ENCODE measurements at places on chromosomes 1 and 21.

- no peak for DNase-seq
These were observed 261.4 kb upstream of the C1orf174 start for GRCh38 chr1:4161366-4162006.

DNA sequence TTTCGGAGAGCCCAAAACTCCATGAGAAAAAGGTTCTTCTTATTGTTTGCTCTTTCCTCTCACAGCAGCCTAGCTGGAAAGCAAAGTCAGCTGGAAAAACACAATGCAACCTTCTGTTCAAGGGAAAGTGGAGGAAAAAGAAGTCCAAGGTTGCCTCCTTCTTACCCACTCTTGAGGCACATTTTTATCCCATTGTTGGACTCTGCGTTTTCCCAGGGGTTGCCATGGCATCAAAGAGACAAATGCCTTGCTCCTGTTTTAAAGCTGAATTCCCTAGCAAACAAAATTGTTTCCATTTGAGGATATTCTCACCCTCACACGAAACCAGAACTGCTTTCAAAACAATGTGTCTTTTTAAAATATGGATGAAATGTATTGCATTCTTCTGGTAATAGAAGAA, 45.1 kb upstream of the PALMD start:
- DNase-seq: no peak

DNA sequence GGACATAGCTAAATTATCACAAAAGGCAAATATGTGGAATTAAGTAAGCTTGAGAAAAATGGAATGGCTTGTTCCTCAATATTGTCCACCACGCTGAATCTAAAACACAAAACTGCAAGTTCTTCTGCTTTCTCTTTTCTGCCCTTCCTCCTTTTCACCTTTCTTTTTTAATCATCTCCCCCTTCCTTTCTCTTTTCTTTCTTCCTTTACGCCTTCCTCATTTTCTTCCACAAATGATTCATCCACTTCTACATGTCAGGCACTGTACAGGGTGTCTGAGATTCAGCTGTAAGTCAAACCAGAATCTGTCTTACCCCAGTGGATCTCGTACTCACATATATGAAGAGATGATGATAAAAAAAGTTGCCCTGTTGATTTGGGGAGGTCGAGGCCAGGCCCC, 1182.5 kb downstream of the MRPL39 start:
- DNase-seq: no peak

DNA sequence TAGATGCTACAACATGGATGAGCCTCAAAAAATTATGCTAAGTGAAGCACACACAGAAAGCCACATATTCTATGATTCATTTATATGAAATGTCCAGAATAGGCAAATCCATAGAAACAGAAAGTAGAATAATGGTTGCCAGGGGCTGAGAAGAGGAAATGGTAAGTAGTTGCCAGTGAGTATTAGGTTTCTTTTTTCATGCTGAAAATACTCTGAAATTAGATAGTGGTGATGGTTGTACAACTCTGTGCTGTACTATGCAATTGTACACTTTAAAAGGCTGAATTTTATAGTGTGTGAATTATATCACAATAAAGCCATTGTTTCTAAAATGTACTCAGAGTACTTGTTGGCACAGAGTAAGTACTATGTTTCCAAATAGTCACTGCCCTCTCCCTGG, 15.5 kb upstream of the GFI1 start:
- no peak for DNase-seq

- DNase-seq: no peak
These were observed 67.5 kb downstream of the UROD start for GRCh38 chr1:45079533-45079932.

DNA sequence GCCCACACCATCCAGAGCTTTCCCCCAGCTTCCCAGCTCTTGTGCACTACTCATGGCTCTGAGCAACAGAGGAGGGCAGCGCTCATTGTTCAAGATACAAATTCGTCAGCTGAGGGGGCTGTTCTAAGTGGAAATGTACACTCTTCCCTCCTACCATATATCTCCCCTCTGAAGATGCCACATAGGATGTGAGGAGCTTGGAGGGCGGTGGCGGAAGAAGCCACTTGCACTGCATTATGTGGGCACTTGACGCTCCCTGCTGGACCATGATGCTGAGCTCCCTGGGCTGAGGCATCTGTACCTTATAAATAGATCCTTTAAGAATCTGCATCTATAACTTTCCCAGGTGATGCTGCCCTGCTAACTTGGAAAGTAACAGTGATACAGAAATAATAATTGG, 477.6 kb upstream of the DEPDC1 start:
- no peak for DNase-seq

DNA sequence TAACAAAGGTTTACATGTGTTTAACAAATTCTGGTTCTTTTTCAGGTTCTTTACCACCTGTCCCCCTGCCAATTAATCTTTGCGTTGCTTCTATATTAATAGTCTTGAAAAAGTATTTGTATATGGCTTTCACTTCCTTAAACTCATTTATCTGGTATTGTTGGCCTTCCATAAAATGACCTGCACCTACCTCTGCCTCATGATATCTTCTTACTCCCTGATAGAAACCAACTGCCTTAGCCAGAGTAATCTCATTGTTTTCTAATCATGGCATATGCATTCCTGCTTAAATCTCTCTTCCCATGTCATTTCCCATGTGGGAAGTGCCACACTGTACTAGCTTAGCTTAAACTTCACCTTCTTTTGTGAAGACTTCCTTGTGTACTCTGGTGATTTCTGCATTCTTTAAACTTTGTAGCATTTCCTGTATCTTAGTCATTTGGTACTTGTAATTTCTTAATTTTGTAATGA, 8.7 kb downstream of the SMG7 start:
- no peak for DNase-seq

DNA sequence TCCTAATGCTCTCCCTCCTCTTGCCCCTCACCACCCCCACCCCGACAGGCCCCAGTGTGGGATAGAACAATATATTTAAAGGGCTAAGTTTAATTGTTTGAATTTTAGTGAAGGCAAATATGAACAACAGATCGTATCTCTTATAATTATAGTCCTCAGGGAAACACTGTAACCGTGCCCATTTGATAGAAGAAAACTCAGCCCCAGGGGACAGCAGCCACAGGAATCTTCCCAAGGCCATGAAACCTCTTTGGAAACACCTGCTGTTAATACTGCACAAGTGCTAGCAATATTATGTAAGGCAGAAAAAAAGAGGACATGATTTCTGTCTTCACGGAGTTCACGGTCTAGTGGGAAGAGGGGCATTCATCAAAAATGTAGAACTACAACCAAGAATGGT, 142.2 kb downstream of the URB2 start:
- no peak for DNase-seq

- DNase-seq: no peak
These were observed 17.4 kb downstream of the WDR4 start for GRCh38 chr21:42861848-42862400.

DNA sequence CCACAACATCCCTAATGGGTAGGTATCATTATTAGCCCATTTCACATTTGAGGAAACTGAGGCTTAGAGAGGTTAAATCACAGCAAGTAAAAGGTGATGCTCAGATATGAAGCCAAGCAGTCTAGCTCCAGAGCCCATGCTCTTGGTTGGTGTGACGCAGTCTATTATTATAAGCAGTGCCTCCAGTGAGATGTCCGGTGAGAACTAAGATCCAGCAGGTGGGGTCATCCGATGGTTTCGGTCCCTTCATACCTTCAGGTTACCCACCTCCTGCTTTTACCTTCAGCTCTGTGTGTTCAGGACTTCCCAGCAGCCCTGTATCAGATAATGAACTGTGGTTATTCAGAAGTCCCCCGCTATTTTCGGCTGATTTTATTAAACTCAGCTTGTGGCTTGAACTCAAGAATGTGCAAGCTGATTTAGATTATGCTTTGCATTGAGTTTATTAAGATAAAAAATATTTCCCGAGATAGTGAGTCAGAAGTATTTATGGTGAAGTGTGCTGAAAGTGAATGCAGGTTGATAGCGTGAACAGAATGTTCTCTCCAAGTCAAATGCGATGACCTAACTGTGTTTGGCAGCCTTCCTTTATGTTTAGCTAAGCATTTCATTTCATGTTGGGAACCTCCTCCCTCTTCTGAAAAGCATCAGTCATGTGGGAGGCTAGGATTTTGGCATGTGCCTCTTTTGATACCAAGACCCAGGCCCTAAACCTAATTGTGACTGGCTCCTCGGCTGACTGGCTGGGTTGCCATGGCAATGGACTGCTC, 160.9 kb upstream of the UBE2U start:
- no peak for DNase-seq

DNA sequence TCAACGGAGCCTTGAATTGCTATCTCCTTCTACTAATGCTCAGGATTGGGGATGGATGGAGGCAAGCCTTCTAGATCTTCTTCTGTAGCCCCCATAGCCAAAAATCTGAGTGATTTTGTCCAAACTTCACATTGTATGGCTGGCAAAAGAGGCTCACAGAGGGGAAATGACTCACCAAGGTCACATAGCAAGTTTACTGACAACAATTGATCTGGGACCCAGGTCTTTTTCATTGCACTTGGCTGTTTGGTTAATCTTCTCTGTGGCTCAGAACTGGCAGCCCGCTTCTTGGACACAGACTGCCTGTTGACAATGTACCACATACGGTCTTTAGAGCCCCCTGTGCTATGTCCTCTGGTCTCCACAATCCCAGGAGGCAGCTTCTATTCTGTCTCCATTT, 3.0 kb upstream of the LACTBL1 start:
- DNase-seq: no peak

GRCh38 chr1:113370868-113371267, 19.4 kb upstream of the MAGI3 start:
- DNase-seq: no peak

- no peak for DNase-seq
These were observed 113.4 kb downstream of the PTBP2 start for GRCh38 chr1:96834986-96835385.

- DNase-seq: no peak
These were observed 205.1 kb upstream of the EDN2 start for GRCh38 chr1:41689558-41689981.

DNA sequence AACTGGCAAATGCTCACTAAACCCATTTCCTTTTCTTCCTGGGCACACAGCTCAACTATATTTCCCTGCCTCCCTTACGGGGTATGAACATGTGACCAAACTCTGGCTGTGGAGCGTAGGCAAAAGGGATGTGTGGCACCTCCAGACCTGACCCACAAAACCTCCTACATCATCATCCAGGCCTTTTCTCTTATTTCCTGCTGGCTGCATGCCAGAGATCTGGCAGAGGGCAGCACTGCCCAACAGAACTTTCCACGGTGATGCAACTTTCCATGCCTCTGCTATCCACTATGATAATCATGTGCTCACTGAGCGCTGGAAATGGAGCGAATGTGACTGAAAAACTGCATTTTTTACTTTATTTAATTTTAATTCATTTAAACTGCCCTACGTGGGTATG, 99.6 kb upstream of the CACNA1E start:
- DNase-seq: no peak

- no peak for DNase-seq
These were observed 5.2 kb downstream of the INKA2 start for GRCh38 chr1:111733992-111734341.

DNA sequence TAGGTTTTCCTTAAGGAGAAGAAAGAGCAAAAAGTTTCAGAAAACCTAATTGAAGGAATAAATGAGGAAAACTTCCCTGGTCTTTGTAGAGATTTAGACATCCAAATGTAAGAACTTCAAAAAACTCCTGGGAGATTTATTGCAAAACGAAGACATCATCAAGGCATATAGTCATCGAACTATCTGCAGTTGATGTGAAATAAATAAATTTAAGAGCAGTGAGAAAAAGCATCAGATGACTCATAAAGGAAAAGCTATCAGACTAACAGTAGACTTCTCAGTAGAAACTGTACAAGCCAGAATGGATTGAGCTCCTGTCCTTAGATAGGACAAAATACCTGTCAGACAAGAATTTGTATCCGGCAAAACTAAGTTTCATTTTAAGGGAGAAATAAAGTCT, 569.4 kb upstream of the ADAMTS5 start:
- no peak for DNase-seq

- peak; percentile 57 for DNase-seq
These were observed 188.5 kb downstream of the TGFBR3 start for GRCh38 chr1:91697416-91697815.

GRCh38 chr1:23167353-23168078, 1.1 kb downstream of the LUZP1 start:
- peak; percentile 45 for DNase-seq

- DNase-seq: no peak
These were observed 156.3 kb downstream of the SMYD3 start for GRCh38 chr1:246350745-246351144.

DNA sequence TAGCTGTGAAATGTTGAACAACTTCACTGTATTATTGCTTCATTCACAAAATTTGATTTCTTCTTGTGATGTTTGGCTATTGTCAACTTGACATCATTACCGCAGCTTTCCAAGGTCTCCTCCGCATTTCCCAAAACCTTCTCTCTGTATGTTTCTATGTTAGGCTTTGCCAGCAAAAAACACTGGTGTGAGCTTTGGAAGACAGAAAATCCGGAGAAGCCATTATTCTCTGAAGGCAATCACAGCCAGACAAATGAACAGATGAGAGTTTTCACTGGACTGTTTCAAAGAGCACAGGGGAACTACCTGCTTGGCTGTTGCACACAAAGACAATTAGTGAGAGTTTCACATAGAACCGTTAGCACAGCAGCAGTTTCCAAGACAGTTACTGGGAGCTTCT, 609.6 kb downstream of the BRINP3 start:
- no peak for DNase-seq

DNA sequence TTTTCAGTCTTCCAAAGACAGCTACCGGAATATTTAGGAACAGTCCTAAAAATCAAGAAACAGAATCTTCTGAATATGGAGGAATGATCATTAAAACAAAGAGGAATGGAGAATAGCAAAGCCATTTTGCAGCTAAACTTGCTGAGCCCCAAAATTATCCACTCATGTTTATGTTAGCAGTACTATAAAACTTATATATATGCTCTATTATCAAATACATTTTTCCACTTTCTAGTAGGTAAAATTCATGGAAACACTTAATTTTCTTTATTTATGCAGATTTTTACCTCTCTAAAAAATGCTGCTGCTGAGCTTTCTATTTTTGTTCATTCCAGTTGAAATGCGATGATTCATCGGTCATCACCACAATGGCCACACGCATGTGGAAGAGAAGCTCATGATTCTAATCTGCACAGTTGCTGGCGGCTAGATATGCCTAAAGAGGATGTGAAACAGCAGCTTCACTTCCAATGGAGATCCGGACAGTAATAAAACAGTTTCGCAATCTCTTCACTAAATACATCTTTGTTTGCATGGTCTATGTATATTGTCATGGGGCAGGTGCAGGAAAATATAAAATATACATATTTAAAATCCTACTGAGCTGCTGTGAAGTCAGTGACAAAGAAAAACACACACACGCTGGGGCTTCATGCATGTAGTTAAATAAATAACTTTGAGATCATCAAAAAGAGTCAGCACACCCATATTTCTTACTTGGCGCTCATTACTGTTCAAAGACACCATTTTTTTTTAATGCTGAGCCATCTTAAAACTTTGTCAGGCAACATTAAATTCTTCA, 292.2 kb downstream of the SMYD3 start:
- no peak for DNase-seq

DNA sequence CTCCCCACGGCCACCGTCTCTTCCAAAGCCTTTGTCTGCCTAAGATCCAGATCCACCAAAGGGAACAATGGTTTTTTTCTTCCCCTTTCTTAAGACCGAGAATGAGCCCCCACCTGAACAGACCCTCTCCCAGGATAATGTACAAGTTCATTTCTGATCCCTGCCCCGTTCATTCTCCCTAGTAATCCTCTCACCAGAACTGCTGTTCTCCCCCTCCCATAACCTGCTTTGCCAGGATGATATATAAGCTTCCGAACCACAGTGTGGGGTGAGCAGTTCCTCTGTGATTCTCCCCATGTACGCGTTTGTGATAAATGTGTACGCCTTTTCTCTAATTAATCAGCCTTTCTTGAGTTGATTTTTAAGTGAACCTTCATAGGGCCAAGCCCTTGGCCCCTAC, 4.9 kb downstream of the RD3 start:
- DNase-seq: no peak

GRCh38 chr1:186757851-186758250, 70.9 kb upstream of the PLA2G4A start:
- no peak for DNase-seq

Data from stimulated activated naive CD8-positive, alpha-beta T cell treated with anti-CD3 and anti-CD28 coated beads, Interleukin-15, amount 100 ng/mL, for 72 hours (primary cell).